ENCODE measurements at places on chromosomes 6 and 20.

DNA sequence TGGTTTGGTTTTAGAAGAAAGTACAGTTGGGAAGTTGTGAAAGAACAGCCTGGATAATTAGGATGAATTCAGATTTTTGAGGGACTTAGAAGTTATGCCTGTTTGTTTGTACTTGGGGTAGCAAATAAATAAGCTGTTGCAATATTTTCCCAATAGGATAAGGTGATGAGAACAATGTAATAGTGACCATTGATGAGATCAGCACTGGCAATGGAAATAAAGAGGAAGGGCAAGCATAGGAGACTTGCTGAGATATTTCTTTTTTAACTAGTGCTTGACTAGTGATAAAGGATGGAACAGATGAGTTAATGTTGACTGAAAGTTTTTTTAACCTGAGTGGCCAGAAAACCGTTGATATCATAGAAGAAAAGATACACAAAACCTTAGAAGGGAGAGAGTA lies 498.8 kb downstream of the CDKAL1 start:
- DNase-seq: no peak

GRCh38 chr6:157840776-157841175 lies 17.7 kb downstream of the SNX9 start:
- DNase-seq: no peak

- no peak for DNase-seq
These were observed 37.1 kb upstream of the FKBP1C start for GRCh38 chr6:63174173-63174572.

GRCh38 chr6:168712993-168713392 lies 272.0 kb downstream of the SMOC2 start:
- DNase-seq: no peak

GRCh38 chr6:124604719-124605118 lies 357.5 kb upstream of the RNF217 start:
- DNase-seq: no peak

DNA sequence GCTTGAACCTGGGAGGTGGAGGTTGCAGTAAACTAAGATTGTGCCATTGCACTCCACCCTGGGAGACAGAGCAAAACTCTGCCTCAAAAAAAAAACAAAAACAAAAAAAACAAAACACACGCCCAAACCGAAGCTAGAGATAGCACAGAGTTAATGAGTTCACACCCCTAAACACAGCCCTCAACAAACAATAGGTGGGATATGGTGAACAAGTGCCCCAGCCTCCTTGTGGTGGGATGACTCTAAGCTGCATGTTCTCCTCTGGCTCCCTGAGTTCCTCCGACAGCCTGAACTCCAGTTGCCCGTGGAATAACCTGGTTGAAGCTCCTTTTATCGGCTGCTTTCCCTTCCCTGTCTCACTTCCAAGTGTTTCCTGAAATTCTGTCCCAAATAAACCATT lies 22.1 kb upstream of the DSN1 start:
- DNase-seq: no peak

- DNase-seq: no peak
These were observed 88.1 kb upstream of the BACH2 start for GRCh38 chr6:90384720-90385119.

DNA sequence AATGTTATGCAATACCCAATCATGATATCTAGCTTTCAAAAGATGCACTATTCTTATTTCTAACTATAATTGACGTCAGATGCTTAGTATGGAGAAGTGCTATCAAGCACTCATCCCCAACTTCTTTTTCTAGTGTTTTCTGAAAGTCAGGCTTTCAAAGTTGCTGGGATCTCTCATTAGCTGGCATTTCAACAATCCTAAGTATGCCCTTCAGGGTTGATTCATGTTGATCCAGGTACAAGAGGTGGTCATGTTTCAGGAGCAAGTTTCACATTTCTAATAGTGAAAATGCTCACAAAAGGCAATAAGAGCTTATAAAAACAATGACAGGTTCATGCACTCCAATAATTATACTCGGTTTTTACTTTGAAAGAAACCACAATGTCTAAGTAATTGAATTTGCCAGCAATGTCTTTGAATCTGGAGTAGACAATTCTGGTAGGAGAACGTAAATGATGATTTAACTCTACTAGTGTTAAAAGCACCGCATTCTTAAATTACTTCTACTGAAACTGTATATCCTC lies 193.7 kb upstream of the KHDRBS2 start:
- DNase-seq: no peak

GRCh38 chr20:23096097-23096496 lies 10.0 kb upstream of the CD93 start:
- no peak for DNase-seq

DNA sequence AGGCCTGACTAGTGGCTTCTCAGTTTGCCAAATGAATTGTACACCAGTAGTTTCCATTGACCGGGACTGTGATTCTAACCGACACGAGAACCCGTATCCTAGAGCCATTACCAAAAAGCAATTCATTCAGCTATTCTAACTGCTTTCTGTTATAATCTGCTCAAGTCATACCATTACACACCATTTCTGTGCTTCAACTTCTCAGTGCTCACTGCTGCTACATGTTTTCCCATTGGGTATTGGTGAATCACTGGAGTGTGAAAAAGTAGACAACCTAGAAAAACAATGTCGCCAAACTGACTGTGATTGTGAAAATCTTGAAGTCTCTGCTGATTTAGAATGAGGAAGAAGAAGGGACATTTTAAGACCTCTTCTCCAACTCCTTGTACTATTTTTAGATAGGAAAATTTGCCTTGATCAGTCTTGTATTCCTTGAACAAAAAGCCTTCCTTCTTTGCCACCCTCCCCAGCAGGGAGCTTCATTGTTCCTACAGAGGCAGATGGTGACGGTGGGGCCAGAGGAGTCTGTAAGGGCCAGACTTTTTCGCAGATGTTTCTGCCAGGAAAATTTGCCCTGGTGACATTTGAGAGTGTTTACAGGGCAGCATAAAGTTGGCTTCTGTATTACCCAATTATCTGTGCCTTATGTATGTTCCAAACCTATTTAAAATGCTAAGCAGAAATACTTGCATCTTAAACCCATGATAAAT lies 31.7 kb upstream of the MAP3K4 start:
- DNase-seq: no peak

DNA sequence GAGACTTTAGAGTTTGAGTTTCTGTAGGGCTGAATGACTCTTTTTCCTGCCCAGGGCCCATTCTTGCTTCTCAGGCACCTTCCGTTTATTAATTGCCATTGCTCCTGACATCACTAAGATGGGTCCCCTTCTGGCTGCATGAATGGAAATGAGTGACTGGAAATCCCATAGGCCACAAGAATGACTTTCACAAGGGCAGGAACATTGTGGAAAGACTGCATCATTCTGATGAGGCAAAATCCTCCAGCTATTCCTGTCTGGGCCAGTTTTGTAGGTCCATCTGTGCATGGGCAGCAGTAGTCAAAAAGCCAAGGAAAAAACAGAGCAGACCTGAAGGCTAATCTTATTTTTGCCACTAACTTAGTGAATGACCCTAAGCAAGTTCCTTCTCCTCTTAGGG lies 19.3 kb downstream of the TMEM74B start:
- DNase-seq: no peak

DNA sequence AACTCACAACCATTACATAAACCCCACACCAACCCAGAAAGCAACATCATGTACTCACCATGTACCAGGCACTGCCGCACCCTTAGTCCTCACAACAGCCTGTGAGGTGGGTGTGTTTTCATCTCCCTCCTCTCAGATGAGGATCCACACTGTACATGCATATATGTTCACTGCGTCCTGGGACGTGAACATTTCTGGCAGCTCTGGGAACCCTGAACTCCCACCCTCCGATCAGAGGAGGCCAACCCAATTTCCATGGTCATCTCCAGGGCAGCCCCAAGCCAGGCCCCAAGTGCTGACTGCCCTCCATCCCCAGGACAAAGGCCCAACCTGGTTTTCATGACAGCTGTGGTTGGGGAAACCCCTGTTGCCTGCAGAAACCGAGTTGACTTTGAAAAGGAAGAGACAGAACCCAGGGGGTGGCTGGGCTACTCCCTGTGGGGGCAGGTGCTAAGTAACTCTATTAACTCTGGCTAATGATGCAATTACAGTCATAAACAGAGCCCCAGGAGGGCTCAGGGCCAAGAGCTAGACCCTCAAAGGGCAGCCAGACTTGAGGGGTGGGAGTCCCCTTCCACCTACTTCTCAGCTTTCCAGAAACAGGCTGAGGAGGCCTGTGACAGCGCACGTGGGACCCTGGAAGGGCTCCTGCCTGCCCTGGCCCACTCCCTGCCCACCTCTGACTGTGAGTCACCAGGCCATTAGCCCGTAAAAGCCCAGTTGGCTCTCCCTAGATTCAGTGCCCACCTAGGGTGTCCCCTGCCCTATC lies 2.6 kb downstream of the TFEB start:
- DNase-seq: peak; percentile 81

- DNase-seq: peak; percentile 42
These were observed 357.9 kb downstream of the FARS2 start for GRCh38 chr6:5619249-5619648.

DNA sequence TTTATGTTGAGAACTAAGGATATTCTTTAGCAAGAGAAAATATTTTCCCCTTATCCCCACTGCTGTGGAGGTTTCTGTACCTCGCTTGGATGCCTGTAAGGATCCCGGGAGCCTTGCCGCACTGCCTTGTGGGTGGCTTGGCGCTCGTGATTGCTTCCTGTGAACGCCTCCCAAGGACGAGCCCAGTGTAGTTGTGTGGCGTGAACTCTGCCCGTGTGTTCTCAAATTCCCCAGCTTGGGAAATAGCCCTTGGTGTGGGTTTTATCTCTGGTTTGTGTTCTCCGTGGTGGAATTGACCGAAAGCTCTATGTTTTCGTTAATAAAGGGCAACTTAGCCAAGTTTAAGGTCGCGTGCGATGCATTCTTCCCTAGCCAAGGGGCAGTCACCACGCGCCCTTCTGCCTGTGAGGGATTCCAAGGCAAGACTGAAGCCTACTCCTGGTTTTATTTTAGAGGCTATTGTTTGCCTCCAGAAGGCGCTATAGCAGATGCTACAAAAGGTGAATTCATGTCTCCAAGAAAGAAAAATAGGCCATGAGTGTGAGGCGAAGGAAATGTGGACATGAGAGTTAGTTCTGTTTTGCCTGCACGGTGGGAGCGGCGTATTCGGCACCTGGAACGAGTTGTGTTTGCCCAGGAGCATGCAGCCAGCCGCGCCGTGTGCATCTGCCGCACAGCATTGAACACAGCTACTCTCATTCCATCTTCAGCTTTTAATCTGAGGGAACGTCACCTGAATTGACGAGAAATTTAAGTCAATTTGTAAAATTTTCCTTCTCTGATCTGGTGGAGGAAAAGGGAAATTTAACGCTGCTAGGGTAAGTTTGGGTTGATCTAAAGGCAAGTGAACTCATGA lies 40.3 kb upstream of the IRF4 start:
- DNase-seq: no peak

GRCh38 chr6:3292431-3293197 lies 33.9 kb downstream of the PSMG4 start:
- no peak for DNase-seq

DNA sequence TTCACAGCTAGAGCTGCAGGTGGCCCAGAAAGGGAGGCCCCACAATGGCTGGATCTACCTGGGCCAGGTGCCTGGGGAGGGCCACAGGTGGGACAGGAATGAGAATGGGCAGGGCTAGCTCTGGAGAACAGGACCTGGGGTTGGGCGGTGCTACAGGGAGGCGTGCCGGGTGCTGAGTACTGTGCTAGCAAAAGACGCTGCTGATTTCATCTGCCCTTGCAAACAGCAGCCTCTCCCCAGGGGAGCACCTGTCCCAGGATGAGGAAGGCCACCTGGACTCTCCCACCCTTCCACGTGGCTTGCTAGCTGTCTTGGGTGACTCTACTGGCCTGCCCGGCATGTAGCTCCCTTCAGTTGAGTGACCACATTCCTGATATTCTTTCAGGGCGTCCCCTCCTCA lies 6.6 kb upstream of the YTHDF1 start:
- no peak for DNase-seq

DNA sequence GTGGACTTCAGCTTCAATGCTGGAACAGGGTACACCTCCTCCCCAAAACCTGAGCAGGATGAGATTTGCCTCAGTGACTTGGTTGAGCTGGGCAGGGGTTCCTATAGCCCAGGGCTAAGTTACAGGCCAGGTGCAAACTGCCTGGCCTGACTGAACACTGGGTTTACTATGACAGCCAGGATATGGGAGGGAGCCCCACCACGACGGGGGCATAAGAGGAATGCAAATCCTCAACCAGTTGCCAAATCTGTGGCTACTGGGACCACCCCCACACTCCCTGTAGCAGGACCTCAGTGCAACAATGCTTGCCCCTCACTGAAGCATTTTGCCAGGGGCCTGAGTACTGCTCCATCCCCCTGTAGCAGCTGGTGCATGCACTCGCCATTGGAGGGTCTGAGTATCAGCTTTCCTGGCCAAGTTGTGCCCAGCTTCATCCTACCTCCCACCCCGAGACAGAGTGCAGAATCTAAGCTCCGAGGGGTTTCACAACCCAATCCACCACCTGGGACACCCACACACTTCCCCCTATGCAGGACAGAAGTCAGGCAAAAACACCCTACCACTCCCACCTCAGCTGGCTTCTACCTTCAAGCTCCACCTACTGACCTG lies 27.6 kb downstream of the TREML4 start:
- DNase-seq: no peak

Measured in CD4-positive, alpha-beta T cell treated with Interleukin-4 for 1 hour (primary cell).